GM12878 (cell line): ENCODE measurements at places on chromosomes 6 and 20. TPM values are rescaled to one million over a fixed set of nuclear protein-coding genes. Genes with fewer than 3 reads are reported as not detected.

DEFB115 gene
- polyA plus RNA-seq = not detected in 2 replicates

JAG1 gene
- polyA plus RNA-seq = 1.6 and 1.9 TPM in 2 replicates

RGS17 gene
- 0.17 and 0.18 TPM in 2 replicates for polyA plus RNA-seq

LST1 gene
- 11.9 and 12.3 TPM in 2 replicates for polyA plus RNA-seq

DEFB124 gene
- polyA plus RNA-seq = not detected in 2 replicates

PRL gene
- 23.8 and 25.6 TPM in 2 replicates for polyA plus RNA-seq

CFAP206 gene
- 0.24 and 0.30 TPM in 2 replicates for polyA plus RNA-seq

MLN gene
- polyA plus RNA-seq = not detected in 2 replicates

TGM3 gene
- polyA plus RNA-seq = not detected in 2 replicates

- no peaks in the 10 kb centered on the region for H3K4me1 ChIP-seq
- H3K36me3 ChIP-seq = peaks cover under 1% of the 10 kb centered on the region; the same call in 1 of the 2 replicates
- H3K4me3 ChIP-seq = no peak overlapping the region
- H3K27me3 ChIP-seq = no peaks in the 10 kb centered on the region
These were observed 45.8 kb downstream of the GINS1 start for GRCh38 chr20:25453035-25453810.

DNA sequence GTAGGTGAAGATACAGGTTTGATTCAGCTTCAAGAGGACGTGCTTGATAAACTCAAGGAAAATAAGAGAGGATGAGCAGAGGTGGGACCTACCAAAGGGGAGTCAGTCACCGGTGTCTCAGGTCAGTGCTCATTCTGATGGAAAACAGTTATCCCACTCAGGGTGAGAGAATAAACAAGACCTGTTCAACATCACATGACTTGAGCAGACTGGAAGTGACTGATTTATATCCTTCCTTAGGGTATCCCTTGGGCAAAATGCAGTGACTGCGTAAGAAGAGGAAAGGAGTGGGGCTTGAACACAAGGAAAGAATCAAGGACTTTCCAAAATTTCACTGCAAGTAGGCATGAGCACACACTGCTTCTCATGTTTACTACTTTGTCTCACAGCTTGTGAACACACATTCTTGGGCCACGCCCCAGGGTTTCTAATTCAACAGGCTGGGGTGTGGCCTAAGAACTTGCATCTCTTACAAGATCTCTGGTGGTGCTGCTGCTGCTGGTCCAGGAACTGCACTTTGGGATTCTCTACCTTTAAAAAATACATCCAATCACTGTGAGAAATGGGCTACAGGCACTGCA is 11.6 kb downstream of the CST3 start:
- H3K4me3 ChIP-seq = no peak overlapping the region
- no peaks in the 10 kb centered on the region for H3K27me3 ChIP-seq
- peaks cover 22% of the 10 kb centered on the region for H3K4me1 ChIP-seq

DNA sequence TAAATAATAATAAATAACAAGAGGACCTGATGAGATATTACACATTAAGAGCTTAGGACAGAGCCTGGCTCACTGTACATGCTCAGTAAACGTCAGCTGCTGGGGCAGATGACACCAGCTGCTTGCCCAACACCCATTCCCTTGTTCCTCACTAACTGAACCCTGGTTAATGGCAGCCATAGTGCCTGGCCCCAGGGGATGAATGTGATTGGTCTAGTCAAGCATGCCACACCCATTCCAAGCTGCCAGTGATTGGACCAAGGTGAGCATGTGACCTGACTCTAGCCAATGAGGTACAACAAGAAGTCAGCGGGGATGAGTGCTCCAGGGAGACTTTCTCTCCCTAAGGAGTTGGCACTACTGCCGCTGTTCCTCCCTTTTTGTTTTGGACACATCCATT is 85.1 kb upstream of the PTPN1 start:
- H3K36me3 ChIP-seq = no peaks in the 10 kb centered on the region
- H3K4me1 ChIP-seq = no peaks in the 10 kb centered on the region
- no peak overlapping the region for H3K4me3 ChIP-seq

- H3K27me3 ChIP-seq = no peaks in the 10 kb centered on the region
- no peak overlapping the region for H3K27ac ChIP-seq
- DNase-seq = no peak
- no peak overlapping the region for H3K4me3 ChIP-seq
- no peaks in the 10 kb centered on the region for H3K4me1 ChIP-seq
- H3K36me3 ChIP-seq = no peaks in the 10 kb centered on the region
These were observed 117.9 kb upstream of the PCSK2 start for GRCh38 chr20:17108896-17109295.

DNA sequence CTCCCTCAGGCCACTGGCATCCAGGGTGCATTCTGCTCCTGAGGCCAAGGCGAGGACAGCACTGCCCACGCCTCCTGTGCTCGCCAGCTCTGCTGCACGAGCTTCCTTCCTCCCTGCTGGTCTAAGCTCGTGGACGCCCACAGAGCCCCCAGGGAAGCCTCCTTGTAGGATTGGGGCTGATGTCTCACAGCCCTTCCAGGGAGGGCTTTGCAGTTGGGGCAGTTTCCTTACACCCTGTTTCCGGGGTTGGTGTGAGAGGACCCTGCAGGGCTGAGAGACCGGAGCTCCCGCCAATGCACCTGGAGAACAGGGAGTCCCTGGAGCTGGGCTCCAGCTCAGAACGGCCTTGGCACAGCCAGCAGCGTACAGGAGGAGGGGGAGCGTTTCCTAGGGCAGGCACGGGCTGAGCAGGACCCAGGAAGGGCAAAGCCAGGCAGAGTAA is 172.4 kb upstream of the PDE10A start:
- H3K4me1 ChIP-seq = no peaks in the 10 kb centered on the region
- H3K27ac ChIP-seq = no peak overlapping the region

DNA sequence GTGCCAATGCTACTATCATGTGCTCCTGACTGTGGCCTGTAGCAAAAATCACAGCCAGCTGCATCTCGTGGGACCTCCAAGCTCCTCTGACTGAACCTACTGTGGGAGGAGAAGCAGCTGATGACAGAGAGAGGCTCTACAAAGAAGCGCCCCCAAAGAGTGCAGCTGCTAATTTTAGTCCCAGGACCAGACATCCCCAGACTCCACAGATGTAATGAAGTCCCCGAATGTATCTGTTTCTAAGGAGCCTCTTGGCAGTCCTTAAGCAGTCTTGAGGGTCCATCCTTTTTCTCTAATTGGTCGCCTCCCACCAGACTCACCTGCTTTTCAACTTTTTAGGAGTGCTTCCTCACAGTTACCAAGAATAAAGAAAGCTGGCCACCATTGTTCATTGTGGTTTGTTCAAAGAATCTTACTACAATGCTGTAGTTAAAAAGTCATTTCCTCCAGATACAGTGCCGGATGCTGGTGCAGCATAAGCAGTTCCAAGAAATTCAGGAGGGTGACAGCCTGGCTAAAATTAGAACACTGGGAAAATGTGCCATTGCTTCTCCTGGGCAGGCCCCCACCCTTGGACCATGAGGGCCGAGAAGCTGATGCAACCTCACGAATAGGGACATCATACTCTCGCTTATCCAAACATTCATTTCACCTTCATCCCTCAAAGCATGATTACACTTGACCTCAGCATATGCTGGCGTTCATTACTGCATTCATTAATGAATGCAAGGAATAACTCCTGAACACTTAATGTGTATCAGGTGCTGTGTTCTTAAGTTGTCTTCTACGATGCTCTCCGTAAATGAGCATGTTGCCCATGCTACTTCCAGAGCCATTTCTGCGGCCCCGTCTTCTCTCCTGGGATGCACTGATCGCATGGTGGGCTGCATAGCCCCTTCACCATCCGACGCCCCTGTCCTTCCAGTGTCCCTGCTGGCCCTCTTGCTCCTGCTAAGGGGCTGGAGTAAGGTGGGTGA is 66.4 kb downstream of the LY86 start:
- no peak for DNase-seq
- no peak overlapping the region for H3K4me3 ChIP-seq
- no peaks in the 10 kb centered on the region; the same call in 1 of the 2 replicates for H3K36me3 ChIP-seq
- H3K4me1 ChIP-seq = peaks cover 42% of the 10 kb centered on the region

DNA sequence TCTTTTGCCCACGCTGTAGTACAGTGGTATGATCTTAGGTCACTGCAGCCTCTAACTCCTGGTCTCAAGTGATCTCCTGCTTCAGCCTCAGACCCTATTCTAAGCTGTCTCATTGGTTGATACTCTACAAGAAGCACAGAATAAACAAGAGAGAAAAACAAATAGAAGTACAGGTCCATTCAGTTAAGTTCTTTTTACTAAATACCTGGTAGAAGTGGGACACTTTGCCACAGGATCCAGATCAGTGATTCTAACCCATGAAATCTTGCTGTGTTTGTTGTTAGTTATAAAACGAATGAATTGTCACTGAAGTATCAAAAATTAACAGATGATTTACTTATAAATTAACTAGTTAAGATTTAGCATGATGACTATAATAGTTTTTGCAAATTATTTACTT is 76.7 kb downstream of the SCAND1 start:
- H3K4me1 ChIP-seq = no peaks in the 10 kb centered on the region
- H3K27ac ChIP-seq = no peak overlapping the region
- H3K27me3 ChIP-seq = no peaks in the 10 kb centered on the region
- no peaks in the 10 kb centered on the region; the same call in 1 of the 2 replicates for H3K36me3 ChIP-seq
- DNase-seq = no peak

DNA sequence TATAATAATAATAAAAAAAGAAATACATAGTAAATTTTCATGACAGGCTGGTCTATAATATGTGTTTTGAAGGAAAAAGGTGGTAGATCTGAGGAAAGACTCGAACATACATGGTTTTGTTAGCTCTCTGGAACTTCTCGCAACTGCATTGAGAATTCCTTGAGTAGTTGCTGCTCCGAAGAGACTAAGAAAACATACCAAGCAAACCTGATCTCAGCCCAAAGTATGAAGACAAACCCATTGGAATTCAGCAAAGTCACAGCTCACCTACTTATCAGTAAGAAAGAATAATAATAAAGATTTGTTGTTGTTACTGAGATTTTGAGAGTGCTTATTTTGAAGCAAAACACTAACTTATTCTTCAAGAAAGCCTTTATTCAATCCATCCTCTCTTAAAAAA is 1107.1 kb upstream of the EYS start:
- DNase-seq = no peak
- H3K27ac ChIP-seq = no peak overlapping the region
- no peak overlapping the region for H3K4me3 ChIP-seq
- no peaks in the 10 kb centered on the region for H3K4me1 ChIP-seq

DNA sequence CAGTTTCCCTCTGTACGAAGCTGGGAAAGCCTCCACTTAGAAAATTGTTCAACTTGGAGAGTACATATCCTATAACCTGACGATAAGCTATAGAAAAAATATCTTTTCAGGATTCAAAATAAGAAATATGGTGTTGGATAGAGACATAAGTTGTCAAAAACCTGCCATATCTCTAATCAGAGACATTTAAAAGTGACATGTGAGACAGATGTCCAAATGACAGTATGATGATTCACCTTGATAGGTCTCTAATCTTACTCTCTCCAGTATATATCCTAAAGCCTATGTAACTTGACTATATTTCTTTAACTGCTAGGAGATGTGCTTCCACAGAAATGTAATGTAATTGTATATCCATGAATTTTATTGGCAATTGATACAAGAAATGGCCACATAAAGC is 932.4 kb upstream of the MAN1A1 start:
- no peak overlapping the region for H3K27ac ChIP-seq
- no peaks in the 10 kb centered on the region for H3K36me3 ChIP-seq
- DNase-seq = no peak

DNA sequence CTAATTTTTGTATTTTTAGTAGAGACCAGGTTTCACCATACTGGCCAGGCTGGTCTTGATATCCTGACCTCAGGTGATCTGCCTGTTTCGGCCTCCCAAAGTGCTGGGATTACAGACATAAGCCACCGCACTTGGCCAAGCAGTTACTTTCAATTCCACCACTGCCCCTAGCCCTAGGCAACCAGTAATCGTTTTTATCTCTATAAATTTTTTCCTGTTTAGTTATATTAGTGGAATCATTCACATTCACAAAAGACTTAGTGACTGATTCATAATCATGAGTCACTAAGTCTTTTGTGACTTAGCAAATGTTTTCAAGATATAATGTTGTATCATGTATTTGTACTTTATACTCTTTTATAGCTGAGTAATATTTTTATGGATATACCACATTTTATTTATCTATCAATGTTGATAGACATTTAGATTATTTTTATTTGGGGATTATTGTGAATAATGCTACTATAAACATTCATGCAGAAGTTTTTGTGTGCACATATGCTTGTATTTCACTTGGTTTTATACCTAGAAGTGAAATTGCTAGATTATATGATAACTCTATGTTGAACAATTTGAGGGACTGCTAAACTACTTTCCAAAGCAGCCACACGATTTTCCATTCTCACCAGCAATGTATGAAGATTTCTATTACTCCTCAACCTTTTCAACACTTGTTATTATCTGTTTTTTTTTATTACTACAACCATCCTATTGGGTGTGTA is 421.4 kb upstream of the ID4 start:
- H3K27ac ChIP-seq = no peak overlapping the region
- DNase-seq = no peak
- H3K36me3 ChIP-seq = no peaks in the 10 kb centered on the region
- no peaks in the 10 kb centered on the region for H3K4me1 ChIP-seq

DNA sequence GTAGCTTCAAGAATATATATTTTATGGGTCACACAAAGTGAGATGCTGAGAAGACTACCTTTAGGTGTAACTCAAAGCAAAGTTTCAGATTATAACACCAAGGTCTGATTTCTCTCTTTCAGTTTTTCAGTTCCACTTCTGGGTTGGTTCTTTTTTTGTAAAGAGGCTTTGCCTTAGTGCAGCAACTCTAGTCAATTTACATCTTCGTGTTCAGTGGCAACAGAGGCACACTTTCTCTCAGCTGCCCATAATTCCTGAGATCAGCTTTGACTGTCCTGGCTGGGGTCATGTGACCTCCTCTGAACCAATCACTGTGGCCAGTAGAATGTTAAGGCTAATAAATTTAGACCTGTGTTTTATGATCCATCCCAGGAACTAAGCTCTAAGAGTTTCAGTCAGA is 120.2 kb downstream of the TINAG start:
- H3K4me1 ChIP-seq = peaks cover 11% of the 10 kb centered on the region
- DNase-seq = peak; percentile 52
- no peak overlapping the region for H3K4me3 ChIP-seq
- no peaks in the 10 kb centered on the region for H3K36me3 ChIP-seq
- H3K27me3 ChIP-seq = no peaks in the 10 kb centered on the region

DNA sequence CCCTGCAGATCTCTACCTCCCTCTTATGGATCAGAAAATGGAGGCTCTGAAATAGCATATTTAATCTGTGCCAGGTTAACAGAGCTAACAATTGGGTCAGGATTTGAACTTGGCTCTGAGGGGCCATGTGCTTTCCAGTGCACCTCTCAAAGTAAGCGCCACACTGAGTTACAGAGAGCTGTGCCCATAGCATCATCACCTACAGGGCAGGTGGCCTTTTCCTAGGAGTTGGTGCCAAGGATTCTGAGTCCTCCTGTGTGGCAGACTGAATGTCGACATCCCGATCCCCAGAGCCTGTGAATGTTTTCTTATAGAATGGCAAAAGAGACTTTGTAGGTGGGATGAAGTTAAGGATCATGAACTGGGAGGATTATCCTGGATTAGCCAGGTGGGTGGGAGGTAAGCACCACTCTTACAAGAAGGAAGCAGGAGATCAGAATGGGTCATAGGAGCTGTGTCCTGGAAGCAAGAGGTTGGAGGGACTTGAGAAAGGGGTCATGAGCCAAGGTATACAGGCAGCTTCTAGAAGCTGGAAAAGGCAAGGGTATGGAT is 68.0 kb upstream of the TBC1D7 start:
- H3K4me1 ChIP-seq = peaks cover 42% of the 10 kb centered on the region
- no peaks in the 10 kb centered on the region for H3K27me3 ChIP-seq
- no peak overlapping the region; the same call in 1 of the 2 replicates for H3K4me3 ChIP-seq
- no peak for DNase-seq
- peak overlapping the region; percentile 76 for H3K27ac ChIP-seq

GRCh38 chr20:63750807-63751470 is 11.4 kb downstream of the SLC2A4RG start:
- no peak overlapping the region for H3K27ac ChIP-seq
- no peak overlapping the region for H3K4me3 ChIP-seq
- H3K4me1 ChIP-seq = no peaks in the 10 kb centered on the region
- no peak for DNase-seq
- H3K27me3 ChIP-seq = no peaks in the 10 kb centered on the region
